ENCODE measurements at places on chromosomes 12 and 14. TPM values are rescaled to one million over a fixed set of nuclear protein-coding genes. Genes with fewer than 3 reads are reported as not detected.

Gene MMP19
- total RNA-seq, result 14.7 TPM

Gene CIROP
- not detected for total RNA-seq

Gene PTPRO
- total RNA-seq, result 0.29 TPM

Gene KRT73
- total RNA-seq, result not detected

Gene NEMP1
- total RNA-seq, result 6.5 TPM

Gene BMP4
- 6.8 TPM for total RNA-seq

Gene GPD1
- under 0.01 TPM for total RNA-seq

Gene ACSS3
- 22.4 TPM for total RNA-seq

DNA sequence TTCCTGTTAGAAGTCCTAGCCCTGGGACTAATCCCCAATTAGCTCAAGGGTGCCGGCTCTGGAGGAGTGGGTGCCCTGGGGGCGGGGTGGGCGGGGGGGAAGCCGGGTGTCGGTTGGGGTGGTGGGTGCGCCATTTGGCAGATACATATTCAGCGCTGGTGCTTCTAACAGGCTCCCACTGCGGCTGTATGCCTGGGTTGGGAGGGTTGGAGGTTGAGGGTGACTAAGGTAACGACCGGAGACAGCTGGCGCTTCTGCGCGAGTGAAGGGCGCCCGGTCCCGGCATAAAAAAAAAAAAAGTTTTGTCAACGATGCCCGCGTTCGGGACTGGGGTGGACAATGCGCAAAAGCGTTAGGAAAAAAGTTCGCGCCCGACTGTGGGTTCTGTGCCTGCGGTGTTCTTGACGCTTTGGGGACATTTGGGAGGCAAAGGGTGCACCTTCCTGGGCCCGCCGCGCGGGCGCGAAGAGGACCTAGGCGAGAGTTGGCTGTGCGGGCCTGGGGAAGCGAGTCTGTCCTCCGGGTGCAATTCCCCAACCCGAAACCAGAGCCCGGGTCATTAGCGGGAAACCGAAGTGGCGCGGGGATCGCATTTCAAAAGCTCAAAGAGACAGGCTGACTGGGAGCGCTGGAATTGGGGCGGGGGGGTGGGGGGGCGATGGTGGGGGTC lies 19.2 kb downstream of the TBX3 start:
- H3K36me3 ChIP-seq, result no peaks in the 10 kb centered on the region
- H3K27me3 ChIP-seq, result peaks cover 23% of the 10 kb centered on the region
- peak; percentile 92 for DNase-seq
- no peak overlapping the region for H3K27ac ChIP-seq
- peaks cover 9% of the 10 kb centered on the region for H3K4me1 ChIP-seq
- peak overlapping the region; percentile 33 for H3K4me3 ChIP-seq

DNA sequence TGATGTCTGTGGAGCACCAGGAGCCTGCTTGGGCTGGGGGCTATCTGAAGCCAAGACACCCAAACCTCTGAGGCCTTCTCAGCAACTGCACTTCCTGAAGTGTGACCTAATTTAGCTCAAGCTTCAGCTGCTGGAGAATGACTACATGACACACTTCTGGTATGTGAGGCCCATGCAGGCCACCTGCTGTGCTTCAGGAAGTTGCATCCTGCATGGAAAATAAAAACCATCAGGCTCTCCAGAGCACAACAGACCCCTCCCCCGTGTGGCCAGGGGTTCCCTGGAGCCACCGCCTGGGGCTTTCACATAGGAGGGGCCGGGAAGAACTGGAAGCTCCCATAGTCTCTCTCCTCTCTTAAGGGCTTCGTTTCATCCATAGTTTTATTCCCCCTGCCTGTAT lies 217.7 kb downstream of the SLC15A4 start:
- no peaks in the 10 kb centered on the region for H3K27me3 ChIP-seq
- H3K27ac ChIP-seq, result no peak overlapping the region
- DNase-seq, result no peak
- H3K4me1 ChIP-seq, result no peaks in the 10 kb centered on the region
- H3K36me3 ChIP-seq, result no peaks in the 10 kb centered on the region
- H3K4me3 ChIP-seq, result no peak overlapping the region

DNA sequence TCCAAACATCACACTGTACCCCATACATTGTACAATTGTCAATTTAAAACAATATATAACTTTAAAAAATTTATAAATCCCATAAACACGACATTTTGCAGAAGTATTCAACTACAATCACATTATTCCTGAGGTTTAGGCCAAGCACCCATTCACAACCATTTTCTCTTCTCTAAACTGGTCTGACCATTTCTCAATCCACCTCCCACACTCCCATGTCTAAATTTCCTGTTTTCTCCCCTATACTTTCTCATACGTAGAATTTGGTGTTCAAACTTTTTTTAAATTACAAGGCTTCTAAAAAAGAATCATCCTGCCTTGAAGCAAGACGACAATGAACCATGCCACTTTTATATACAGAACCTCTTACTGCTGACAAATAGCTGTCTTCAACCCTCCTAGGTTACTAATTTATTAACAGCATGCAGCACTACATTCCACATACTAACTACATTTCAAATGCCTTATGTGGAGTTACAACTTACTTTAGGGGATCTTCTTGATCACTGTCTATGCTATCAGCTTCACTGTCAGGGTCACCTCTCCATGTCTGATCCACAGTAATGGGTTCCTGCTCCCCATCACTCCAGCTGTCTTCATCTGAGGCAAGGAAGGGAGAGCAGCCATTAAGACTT lies 3.4 kb downstream of the KANSL2 start:
- peaks cover 37% of the 10 kb centered on the region for H3K4me1 ChIP-seq
- no peaks in the 10 kb centered on the region for H3K27me3 ChIP-seq
- peak overlapping the region; percentile 7 for H3K27ac ChIP-seq
- DNase-seq, result no peak
- peaks cover 57% of the 10 kb centered on the region for H3K36me3 ChIP-seq

GRCh38 chr12:11734580-11735180 lies 85.2 kb downstream of the ETV6 start:
- peaks cover 13% of the 10 kb centered on the region for H3K4me1 ChIP-seq
- H3K4me3 ChIP-seq, result no peak overlapping the region
- H3K36me3 ChIP-seq, result no peaks in the 10 kb centered on the region
- H3K27me3 ChIP-seq, result no peaks in the 10 kb centered on the region

DNA sequence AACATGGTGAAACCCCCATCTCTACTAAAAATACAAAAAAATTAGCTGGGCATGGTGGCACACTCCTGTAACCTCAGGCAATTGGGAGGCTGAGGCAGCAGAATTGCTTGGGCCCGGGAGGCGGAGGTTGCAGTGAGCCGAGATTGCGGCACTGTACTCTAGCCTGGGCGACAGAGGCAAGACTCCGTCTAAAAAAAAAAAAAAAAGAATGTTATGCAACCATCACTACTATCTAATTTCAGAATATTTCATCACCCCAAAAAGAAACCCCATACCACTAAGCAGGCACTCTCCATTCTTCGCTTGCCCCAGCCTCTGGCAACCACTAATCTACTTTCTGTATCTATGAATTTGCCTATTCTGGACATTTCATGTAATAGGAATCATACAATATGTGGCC lies 68.8 kb upstream of the AMN start:
- H3K36me3 ChIP-seq, result no peaks in the 10 kb centered on the region
- H3K4me1 ChIP-seq, result no peaks in the 10 kb centered on the region
- no peaks in the 10 kb centered on the region for H3K27me3 ChIP-seq
- no peak overlapping the region for H3K4me3 ChIP-seq
- no peak overlapping the region for H3K27ac ChIP-seq

DNA sequence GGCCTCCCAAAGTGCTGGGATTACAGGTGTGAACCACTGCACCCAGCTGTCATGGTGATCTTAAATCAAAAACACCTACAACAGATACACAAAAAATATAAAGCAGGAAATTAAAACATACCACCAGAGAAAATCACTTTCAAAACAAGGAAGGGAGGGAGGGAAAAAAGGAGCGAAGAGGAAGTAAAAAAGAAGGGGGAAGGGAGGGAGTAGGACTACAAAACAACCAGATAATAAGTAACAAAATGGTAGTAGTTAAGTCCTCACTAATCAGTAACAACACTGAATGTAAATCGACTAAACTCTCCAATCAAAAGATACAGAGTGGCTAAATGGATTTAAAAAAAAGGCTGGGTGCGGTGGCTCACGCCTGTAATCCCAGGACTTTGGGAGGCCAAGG lies 89.0 kb downstream of the SH2B3 start:
- peaks cover 18% of the 10 kb centered on the region for H3K4me1 ChIP-seq
- peaks cover 49% of the 10 kb centered on the region for H3K36me3 ChIP-seq
- no peak for DNase-seq

DNA sequence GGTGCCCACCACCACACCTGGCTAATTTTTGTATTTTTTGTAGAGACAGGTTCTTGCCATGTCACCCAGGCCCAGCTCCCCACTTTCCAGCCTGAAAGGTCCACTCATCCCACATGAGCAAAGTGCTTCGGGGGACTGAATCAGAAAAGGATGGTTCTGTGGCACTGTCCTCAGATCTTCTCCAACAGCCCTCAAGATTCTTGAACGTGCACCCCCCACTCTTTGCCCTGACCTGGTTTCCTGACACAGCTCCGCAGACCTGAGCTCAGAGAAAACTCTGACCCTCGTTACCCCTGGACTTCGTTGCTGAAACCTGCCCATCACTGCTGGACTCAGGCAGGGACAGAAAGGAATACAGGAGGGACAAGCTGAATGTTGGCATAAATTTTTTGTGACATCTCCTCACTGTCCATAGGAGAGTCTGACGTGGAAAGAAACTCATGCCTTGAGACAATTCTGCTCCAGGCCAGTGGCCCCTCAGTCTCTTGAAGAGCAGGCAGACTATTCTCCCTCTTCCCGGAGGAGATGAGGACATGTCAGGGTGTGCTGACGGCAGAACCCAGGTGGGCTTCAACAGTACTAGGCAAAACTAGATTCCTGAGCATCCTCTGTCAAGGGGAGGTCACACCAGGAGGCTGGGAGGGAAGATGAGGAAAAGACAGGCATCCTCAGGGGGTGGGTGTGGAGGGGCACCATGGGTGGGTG lies 149.3 kb downstream of the DPF3 start:
- DNase-seq, result no peak
- H3K4me3 ChIP-seq, result no peak overlapping the region
- peaks cover 23% of the 10 kb centered on the region for H3K4me1 ChIP-seq
- H3K27me3 ChIP-seq, result no peaks in the 10 kb centered on the region
- H3K36me3 ChIP-seq, result no peaks in the 10 kb centered on the region

DNA sequence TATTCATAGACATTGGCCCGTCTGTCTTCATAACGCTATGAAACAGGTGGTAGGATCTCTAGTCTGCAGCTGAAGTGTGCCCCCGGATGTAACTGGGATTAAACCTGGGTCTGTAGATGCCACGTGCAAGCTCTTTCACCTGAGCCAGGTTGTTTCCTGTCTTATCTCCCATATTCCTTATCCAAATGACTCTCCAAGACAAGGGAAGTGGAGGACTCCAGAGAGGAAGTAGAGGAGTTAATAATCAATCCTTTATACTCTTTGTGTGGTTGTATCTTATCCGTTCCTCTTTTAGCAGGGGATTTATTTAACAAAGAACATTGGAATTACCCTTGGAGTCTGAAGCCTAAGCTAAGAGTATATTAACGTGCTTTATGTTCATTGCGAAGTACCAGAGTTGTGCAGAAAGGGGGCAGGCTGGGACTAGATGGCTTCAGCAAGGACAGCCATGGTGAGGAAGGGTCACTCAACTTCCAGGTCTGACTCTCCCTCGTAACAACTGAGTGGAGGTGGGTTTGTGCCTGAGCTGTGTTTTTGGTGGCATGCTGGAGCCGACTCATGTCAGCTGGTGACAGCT lies 82.8 kb downstream of the RIN3 start:
- no peak overlapping the region for H3K27ac ChIP-seq
- peaks cover 20% of the 10 kb centered on the region for H3K4me1 ChIP-seq
- no peak for DNase-seq
- no peak overlapping the region for H3K4me3 ChIP-seq
- no peaks in the 10 kb centered on the region for H3K27me3 ChIP-seq

DNA sequence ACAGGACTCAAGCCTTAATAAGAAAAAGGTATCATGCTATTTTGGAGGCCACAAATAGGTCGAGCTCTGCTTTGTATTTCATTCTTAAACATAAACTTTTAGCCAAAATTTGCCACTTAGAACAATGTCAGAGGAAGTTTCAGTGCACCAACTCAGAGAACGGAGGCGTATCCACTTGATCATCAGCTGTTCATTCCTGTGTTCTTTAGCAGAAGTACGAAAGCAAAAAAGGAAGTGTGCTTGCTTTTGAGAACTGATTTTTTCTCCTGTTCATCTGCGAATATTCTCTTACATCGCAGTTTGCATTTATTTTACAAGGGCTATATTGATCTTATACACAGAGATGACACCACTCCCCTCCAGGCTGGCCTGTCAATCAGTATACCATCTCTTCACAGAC lies 188.6 kb upstream of the SOX5 start:
- H3K4me3 ChIP-seq, result no peak overlapping the region
- H3K27ac ChIP-seq, result no peak overlapping the region
- H3K36me3 ChIP-seq, result no peaks in the 10 kb centered on the region
- no peak for DNase-seq
- no peaks in the 10 kb centered on the region for H3K27me3 ChIP-seq
- H3K4me1 ChIP-seq, result no peaks in the 10 kb centered on the region

DNA sequence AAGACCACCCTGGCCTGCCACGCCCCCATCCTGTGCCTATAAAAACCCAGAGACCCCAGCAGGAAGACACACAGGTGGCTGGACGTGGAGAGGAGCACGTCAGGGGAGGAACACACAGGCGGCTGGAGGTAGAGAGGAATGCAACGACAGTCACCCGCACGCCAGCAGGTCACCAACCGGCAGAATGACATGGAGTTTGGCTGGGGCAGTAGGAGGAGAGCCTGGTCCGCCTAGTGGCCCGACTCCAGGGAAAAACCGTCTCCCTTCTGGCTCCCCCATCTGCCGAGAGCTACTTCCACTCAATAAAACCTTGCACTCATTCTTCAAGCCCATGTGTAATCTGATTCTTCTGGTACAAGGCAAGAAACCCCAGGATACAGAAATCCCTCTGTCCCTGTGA lies 62.7 kb upstream of the KCNH3 start:
- H3K36me3 ChIP-seq, result peaks cover 5% of the 10 kb centered on the region
- H3K4me3 ChIP-seq, result no peak overlapping the region
- no peak overlapping the region for H3K27ac ChIP-seq
- no peaks in the 10 kb centered on the region for H3K27me3 ChIP-seq
- DNase-seq, result no peak

GRCh38 chr14:95231966-95232633 lies 74.8 kb upstream of the DICER1 start:
- no peaks in the 10 kb centered on the region for H3K36me3 ChIP-seq
- no peak for DNase-seq
- no peak overlapping the region for H3K27ac ChIP-seq
- H3K4me3 ChIP-seq, result no peak overlapping the region
- no peaks in the 10 kb centered on the region for H3K27me3 ChIP-seq

DNA sequence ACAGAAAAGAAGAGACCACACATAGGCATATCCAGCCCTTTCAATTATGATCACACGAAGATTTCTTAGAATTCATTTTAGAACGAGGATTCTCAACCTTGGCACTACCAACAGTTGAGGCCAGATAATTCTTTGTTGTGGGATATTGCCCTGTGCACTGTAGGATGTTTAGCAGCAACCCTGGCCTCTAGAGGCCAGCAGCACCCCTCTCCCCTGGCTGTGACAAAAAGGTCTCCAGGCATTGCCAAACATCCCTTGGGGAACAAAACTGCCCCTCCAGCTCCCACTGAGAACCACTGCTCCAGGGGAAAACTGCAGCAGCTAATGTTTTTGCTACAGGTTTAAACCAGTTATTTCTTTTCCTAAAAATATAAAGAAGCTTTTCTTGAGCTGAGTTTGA lies 7.1 kb downstream of the NT5DC3 start:
- DNase-seq, result no peak
- no peak overlapping the region for H3K4me3 ChIP-seq
- H3K4me1 ChIP-seq, result peaks cover 18% of the 10 kb centered on the region
